Renal pelvis (tissue), 12 donors: ENCODE measurements at places on chromosomes 4 and X. TPM values are rescaled to one million over a fixed set of nuclear protein-coding genes. Genes with fewer than 3 reads are reported as not detected.
A peak's percentile ranks its signal among the peaks of the same experiment; 100 is the strongest.

DNA sequence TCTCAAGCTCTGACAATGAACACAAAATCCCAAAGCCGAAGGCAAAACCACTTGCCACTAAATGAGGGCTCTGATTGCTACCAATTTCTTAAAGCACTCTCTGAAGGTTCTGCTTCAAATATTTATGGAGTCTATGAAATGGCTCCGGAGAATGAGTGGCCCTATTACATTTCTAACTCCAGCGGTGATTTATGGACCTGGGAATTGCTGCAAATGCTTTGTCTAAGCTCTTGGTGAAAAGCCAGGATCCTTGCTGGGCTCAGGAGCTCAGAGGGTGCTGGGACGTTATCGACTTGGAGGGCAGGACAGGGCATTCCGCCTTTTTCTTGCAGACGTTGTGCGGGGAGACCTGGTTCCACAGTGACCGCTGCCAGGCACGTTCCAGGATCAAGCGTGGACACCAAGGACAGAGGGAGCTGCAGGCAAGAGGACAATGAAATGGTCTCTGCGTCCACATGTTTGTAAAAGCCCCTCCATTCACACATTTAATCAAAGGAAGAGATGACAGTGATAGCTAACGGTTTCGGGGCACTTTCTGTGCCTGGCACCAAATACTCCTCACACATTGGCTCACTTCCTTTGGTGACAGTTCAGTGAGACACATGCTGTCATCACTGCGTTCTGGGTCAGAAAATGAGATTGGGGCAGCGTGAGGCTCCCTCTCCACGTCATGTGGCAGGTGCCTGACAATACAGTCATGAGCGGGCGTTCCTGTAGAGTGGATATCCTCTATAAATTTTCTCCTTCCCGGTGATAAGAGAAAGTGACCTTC lies 58.8 kb downstream of the C4orf50 start:
- no peak for DNase-seq

- DNase-seq, result peak; percentile 42
These were observed 27.1 kb downstream of the CFAP299 start for GRCh38 chr4:80362578-80363181.

Gene EGF
- 4.6 TPM for polyA plus RNA-seq

GRCh38 chr4:185119927-185120630 lies 23.0 kb upstream of the SLC25A4 start:
- no peak for DNase-seq

Gene STK32B
- 8.4 TPM for polyA plus RNA-seq

DNA sequence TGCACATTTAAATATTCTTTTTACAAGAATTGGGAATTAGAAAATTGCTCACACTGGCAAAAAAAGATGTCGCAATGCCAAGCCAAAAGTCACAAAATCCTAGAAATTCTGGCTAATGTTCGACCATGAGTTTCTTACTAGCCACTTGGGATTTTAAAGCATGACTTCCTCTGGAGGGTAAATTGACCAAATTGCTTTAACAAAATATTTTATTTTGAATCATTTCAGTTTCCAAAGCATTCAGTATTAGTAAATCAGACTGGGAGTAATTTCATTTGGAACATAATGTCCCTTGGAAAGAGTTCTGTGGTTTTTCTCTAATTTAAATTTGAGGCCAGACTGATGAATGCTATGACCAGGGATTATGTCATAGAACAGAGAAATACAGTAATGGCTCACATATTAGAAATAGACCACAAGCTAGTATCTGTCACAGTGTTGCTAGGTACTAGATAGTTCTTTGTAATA lies 7.6 kb upstream of the CXCL5 start:
- no peak for DNase-seq

Gene RADX
- polyA plus RNA-seq, result 4.8 TPM

- no peak for DNase-seq
These were observed 474.4 kb downstream of the SH2D1A start for GRCh38 chrX:124820738-124821137.

Gene GPAT3
- polyA plus RNA-seq, result 24.5 TPM

DNA sequence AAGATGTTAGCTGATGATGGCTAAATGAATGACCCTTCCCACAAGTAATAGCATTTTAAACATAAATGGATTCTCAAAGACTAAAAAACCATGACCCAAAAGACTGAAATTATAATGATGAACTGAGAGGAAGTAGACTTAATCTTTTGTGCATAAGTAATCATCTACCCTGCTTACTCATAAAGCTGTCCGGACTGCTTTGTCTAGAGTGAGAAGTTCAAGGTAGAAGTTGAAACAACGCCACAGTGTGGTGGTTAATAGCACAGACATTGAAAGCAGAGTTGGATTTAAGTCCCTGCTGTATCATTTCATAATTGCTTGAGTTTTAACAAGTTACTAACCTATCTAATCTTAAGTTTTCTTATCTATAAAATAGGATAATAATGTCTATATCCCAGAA lies 346.6 kb downstream of the CENPC start:
- DNase-seq, result peak; percentile 46

- DNase-seq, result no peak
These were observed 2.2 kb downstream of the NHS start for GRCh38 chrX:17377091-17377717.

- DNase-seq, result no peak
These were observed 510.3 kb downstream of the TECRL start for GRCh38 chr4:63898961-63899360.

DNA sequence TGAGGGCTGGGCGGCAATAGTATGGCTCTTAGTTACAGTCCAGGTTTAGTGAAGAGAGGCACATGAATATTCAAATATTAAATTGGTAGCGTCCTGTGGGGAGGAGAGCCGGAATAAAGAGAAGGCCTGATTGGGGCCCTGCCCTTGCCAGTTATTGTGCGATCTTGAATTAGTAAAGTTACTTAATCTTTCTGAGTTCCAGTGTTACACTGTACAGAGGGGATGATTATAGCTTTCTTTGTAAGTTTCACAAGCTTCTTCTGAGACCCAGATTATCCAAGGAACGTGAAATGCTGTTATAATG lies 1.2 kb downstream of the METAP1 start:
- no peak for DNase-seq

DNA sequence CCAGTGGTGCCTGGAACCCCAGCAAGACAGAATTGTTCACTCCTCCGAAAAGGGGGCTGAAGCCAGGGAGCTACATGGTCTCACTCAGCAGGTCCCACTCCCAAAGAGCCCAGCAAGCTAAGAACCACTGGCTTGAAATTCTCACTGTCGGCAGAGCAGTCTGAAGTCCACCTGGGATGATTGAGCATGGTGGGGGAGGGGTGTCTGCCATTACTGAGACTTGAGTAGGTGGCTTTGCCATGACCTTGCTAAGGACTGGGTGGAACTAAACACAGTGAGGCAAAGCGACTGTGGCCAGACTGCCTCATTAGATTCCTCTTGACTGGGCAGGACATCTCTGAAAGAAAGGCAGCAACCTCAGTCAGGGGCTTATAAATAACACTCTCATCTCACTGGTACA lies 122.6 kb upstream of the ZC4H2 start:
- no peak for DNase-seq

Gene MAGEC3
- polyA plus RNA-seq, result 0.84 TPM

DNA sequence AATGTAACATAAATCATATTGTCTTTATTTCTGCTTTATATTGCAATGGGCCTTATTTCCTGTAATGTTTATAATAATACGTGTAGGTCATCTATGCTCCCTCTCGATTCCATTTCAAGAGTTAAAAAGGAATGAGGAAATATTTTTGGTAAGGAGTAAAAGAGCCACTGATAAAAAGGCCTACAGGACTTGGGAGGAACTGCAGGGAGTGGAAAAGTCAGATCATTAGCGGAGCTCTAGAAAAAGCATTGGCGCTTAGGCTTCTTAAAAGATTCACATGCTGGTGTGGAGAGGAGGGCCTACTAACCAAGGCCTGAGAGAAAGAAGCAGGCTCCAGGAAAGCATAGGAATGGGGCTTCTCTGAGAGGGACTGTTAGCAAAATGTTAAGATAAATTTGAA lies 82.9 kb upstream of the PNPLA4 start:
- no peak for DNase-seq

GRCh38 chrX:40107291-40108161 lies 9.8 kb upstream of the BCOR start:
- DNase-seq, result no peak
